Daoy (cell line): ENCODE measurements at places on chromosomes 2 and 18. TPM values are rescaled to one million over a fixed set of nuclear protein-coding genes. Genes with fewer than 3 reads are reported as not detected.

DNA sequence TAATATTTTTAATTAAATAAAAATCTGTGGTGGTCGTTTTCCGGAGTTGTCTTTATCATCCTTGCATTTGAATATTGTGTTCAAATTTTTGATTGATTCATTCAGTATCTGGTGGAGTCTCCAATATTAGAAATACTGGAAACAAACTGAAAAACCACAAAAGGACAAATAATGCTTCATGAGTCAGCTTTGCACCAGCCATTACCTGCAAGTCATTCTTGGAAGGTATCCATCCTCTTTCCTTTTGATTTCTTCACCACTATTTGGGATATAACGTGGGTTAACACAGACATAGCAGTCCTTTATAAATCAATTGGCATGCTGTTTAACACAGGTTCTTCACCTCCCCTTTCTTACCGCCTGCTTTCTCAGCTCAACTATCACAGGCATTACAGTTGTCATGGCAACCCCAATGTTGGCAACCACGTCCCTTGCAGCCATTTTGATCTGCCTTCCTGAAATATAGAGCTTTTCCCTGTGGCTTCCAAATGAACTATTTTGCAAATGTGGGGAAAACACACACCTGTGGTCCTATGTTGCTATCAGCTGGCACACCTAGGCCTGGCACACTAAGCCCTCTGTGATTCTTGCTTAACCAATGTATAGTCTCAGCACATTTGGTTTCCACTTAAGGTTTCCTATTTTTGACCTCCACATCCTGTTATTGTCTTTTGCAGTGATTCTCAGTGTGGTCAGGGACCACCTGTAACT lies 6.5 kb downstream of the CTLA4 start:
- no peak for DNase-seq

GRCh38 chr2:190462181-190462580 lies 54.0 kb downstream of the MFSD6 start:
- no peak for DNase-seq

- no peak for DNase-seq
Observed at GRCh38 chr2:109318949-109319342, 189.9 kb downstream of the SH3RF3 start.

DNA sequence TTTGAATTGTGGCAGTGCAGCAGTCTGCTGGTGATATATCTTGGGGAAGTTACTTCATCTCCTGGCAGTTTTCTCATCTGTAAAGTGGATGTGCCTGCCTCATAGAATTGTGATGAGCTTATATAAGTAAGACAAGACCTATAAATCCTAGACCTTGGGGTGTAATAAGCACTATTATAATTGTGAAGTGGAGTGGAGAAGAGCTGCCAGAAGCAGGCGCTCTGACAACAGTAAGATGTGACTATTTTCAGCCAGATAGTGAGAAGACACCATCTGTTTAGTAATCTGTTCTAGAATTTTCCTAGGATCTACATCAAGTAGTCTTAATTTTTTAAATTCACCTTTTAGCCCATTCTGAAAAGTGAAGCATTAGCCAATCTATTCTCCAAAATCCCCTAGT lies 85.6 kb upstream of the TSPYL6 start:
- no peak for DNase-seq

- DNase-seq, result no peak
Observed at GRCh38 chr2:59744436-59744835, 809.0 kb downstream of the BCL11A start.

DNA sequence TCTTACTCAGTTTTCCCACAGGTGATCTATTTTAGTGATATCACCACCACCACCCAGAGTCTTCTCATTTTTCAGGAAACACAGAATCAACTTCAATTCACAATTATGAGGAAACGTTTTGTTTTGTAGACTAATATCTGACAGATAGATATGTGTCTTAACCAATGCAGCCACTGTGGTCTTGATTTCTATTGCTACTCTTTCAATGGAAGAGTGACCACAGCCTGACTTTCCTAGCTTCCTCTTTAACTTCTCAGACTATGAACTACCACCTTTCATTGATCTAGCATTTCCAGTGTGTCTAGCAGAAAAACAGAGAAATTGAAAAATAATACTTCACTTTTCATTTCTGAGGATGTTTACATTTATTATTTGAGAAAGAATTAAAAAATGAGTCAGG lies 20.5 kb downstream of the ADAM17 start:
- DNase-seq, result no peak

- no peak for DNase-seq
Observed at GRCh38 chr2:200627110-200627770, 41.4 kb downstream of the AOX1 start.

DNA sequence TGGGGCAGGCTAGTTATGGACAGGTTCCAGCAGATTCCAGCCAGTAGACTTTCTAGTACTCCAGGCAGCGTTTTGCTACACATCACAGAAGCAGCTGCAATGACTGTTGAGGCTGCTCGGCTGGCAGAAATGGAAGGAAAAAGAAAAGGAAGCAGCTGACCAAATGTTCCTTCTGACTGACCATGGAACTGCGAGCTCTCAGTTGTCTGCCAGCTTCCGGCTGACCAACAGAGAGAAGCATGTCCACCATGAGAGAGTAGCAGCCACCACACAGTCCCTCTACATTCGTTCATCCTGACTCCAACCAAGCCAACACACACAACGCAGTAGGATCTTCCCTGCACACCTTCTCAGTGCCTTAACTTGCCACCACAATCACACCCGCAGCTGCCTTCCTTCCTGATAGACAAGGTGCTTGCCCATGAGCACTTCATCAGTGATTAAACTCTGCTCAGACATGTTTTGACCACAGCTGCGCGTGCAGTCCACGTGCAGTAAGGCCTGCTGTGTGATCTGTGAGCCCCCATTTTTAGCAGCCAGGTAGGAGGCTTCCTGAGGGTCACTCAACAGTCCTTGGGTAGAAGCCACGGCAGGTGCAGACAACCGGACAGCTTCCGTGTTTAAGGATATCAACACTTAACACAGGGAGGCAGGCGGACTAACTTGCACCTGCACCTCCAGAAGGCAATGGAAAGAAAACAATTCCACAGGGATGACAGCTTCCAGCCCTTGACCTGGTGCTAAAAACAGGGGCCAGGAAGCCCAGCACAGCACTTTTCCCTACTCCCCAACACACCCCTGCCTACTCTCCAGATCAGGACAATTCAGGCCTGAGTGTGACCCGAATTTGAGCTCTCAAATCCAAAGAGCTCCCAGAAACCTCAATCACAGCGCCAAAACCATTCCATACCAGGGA lies 996 bp downstream of the TGFBRAP1 start:
- peak; percentile 11 for DNase-seq

GRCh38 chr2:23145460-23145859 lies 239.5 kb upstream of the KLHL29 start:
- no peak for DNase-seq

GRCh38 chr18:50757358-50757757 lies 62.5 kb downstream of the MRO start:
- no peak for DNase-seq

DNA sequence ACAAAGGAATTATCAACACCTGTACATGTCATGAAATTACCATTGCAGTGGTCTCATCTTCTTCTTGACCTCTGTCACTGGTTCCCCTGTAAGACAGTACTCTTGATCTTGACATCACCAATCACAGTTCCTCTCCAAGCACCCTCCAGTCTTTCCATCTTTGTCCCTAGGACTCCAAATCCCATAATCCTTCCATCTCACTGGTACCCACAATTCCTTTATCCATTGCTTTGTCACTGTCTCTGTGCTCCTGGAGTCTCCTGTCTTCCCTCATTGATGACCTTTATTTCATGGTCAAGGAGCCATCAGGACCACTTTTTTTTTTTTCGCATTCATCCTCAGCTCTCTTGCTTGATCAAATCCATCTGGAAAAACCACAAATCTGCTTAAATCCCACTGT lies 56.7 kb downstream of the COL4A3 start:
- DNase-seq, result no peak

DNA sequence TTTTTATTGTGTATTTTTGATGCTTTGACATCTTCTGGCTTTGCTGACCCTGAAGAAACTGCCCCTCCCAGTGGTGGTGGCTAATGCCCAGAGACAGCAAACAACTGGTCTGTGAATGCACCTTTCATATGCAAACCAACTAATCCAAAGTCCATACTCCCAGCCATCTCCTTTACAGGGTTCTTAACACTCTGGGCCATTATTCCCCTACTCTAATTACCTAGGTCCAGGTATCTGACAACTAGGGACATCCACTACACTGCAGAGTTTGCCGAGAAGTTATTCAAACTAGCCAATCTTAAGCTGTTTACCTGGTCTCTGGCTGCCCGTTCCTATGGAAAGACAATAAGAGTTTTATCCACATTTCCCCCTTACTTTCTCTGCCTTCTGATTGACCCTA lies 73.6 kb downstream of the FSHR start:
- DNase-seq, result no peak

DNA sequence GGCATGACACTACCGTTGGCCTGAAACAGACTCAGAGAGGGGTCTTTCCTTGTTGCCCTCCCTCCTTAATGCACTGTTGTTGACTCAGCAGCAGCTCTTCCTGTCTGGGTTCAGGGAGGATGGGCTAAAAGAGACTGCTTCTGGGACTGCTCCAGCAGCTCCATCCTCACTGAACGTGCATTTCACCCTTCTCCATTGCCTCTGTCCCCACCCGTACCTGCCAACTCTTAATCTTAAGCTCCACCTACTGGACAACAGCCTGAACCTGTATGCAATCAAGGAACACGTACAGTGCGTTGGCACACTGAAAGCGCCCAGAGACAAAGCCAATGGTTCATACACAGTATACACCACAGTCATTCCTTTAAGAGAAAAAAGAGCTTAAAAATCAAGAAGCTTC lies 230.8 kb upstream of the RAB6C start:
- no peak for DNase-seq

DNA sequence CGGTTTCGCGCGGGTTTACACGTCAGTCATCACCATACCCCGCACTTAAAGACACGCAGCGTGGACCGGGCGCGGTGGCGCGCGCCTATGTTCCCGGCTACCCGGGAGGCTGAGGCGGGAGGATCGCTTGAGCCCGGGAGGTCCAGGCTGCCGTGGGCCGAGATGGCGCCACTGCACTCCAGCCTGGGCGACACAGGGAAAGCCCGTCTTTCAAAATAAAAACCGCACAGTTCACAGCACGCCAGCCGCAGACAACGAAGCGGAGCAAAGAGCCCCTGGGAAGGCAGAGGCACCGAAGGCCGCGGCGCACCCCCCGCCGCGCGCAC lies 328 bp downstream of the DTYMK start:
- DNase-seq, result no peak

GRCh38 chr2:201200345-201200744 lies 17.4 kb downstream of the CASP10 start:
- no peak for DNase-seq

DNA sequence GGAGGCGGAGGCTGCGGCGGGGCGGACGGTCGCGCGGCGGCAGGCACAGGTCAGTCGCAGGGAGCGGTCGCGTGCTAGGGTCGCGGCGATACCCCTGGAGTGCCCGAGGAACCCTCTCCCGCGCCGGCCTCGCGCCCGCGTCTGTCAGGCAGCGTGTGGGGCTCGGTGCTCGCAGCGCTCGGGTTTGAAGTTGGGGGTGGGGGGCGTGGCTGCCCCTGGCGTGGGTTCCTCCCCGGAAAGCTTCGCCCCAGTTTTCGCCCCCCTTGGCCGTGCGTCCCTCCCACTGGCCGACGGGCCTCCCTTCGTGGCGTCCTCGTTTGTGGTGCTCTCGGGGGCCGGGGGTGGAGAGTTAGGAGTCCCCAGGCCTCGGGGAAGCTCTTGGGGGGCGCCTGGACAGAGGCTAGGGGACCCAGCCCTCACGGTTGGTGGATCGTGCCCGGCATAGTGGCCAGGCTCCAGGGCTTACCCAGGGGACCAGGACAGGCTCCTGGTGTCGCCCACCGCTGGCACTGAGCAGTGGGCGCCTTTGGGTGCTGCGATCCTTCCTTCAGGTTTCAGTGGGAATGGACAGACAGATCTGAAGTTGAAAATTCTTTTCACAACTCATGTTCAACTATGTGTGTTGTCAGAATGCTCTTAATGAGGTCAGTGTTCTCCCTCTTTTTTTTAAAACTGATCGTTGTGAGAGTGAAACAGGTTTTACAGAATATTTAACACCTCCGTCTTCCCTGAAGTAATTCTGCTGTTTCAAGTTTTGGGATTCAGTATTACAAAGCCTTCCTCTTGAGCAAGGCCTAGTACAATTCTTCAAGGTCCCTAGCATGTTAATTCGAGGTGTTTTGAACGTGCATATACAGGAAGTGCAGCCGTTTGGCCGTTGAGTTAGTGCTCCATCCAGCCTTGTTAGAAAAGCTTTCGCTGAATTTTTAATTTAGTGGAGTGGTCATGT lies 604 bp downstream of the RALBP1 start:
- DNase-seq, result peak; percentile 12

GRCh38 chr2:238631491-238632180 lies 204.9 kb downstream of the ASB1 start:
- DNase-seq, result no peak

DNA sequence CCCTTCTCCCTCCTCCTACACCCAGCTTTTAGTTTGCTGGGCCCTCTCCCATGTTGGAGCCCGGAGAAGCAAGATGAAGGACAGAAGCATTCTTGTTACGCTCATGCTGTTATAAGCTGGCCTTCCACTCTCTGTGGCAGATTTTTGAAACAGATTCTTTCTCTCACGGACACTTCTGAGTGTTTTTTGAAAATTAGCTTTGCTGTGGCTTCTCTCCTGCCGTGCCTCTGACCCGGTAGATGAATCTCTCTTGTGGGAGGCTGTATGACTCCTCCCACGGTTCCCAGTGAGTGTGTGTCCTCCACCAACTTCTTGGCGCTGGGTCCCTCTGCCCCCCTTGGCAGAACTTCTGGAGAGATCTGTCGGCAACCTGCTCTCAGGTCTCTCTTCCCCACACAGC lies 269.3 kb upstream of the MYT1L start:
- no peak for DNase-seq

GRCh38 chr18:51275712-51276476 lies 78.4 kb upstream of the MEX3C start:
- no peak for DNase-seq

DNA sequence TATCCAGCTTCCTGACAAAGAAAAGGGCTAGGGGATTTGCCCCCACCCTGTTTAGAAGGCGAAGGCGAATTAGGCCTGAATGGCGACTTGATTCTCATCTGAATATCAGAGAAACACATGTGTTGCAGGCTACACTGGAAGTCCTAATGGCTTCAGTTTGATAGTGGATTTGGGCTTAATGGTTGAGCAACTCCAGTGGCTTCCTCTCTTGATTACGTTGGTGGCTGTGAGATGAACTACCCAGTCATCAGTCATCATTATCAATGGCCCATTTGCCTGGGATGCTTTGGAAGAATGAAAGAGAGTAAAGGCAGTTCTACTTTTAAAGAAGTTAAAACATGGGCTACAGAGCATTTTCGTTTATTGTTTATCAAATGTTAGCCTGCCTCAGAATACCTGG lies 60.9 kb upstream of the IL1R1 start:
- DNase-seq, result no peak

LRP1B gene
- total RNA-seq, result not detected in 2 replicates

DTNA gene
- total RNA-seq, result 12.1 and 14.3 TPM in 2 replicates

IL18R1 gene
- 4.6 and 7.0 TPM in 2 replicates for total RNA-seq

FBXO15 gene
- total RNA-seq, result 0.63 and 0.91 TPM in 2 replicates

LTBP1 gene
- total RNA-seq, result 46.4 and 60.2 TPM in 2 replicates
